ENCODE measurements at places on chromosomes 12 and 14. TPM values are rescaled to one million over a fixed set of nuclear protein-coding genes. Genes with fewer than 3 reads are reported as not detected.

CEP128 gene
- 17.3 TPM for total RNA-seq

DNA sequence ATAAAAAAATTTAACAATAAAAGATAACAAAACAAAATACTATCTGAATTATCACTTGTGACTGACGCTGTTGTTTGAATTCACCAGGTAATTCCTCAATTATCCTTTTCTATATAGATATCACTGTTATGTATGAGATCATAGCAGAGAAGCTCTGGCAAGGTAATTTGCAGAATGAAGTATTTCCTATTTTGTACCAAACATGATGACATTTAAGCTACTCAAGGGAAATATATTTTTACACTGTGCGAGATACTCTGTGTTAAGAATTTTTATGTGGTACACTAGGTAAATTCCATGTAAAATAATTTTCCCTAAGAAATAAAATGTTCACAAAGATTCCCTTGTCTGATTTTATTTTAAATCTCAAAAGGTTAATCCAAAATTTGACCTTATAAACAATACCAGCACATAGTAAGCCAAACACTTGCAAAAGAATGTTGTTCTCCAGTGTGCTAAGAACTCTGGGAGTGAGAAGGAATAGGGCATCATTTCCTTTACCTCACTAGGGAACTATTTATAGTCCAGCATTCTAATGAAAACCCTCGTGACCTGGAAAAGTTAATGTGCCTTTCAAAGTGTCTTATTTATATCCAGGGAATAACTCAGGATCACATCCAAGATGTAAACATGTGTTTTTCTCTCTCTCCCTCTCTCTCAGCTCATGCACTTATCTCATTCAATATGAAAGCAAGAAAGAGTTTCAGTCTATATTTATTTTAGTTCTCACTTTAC, 115.2 kb upstream of the RAP1B start:
- DNase-seq, result no peak

DNA sequence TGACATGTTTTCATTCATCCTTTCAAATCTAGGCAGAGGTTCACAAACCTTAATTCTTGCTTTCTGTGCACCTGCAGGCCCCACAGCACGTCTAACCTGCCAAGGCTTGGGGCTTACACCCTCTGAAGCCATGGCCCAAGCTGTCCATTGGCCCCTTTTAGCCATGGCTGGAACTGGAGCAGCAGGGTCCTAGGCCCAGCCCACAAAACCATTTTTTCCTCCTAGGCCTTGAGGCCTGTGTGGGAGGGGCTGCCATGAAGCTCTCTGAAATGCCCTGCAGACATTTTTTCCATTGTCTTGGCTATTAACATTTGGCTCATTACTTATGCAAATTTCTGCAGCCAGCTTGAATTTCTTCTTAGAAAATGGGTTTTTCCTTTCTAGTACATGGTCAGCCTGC, 547.5 kb downstream of the KCNH5 start:
- DNase-seq, result no peak

SERPINA10 gene
- total RNA-seq, result not detected

LPAR5 gene
- total RNA-seq, result 0.57 TPM

DNA sequence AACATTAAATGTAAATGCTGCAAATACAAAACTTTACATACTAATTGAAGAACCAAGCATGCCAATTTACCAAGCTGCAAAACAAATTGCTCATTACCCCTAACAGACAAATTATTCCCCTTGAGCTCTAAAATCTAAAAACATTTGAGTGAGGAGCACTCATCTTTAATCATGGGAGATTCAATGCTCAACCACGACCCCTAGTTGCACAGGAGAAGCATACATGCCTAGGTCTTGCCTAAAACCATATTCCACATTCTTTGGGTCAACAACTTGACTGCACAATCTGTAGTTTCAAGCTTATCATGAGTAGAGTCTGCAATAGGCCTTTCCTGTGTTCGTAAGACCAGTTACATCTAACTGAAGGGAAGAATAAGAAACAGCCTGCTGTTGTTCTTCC, 69.7 kb downstream of the MGAT4C start:
- no peak for DNase-seq

DNA sequence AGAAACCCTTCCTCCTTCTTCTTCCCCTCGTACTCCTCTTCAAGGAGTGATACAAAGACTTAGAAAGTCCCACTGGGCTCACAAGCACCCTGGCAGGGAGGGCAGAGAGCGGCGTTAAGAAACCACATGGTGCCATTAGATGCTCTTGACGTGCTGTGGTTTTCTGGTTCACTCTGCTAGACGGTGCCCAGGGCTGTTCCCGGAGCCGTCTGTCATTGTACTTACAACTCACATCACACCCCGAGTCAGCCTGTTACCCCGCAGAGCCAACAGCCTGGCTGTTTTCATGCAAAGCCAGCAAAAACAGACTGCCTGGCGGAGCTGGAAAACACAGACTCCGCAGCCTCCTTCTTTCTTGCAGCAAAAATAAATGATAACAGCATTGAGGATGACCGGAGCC, 232.6 kb upstream of the TBX3 start:
- DNase-seq, result no peak
